ENCODE measurements at places on chromosomes 1 and 21.
A peak's percentile ranks its signal among the peaks of the same experiment; 100 is the strongest.

DNA sequence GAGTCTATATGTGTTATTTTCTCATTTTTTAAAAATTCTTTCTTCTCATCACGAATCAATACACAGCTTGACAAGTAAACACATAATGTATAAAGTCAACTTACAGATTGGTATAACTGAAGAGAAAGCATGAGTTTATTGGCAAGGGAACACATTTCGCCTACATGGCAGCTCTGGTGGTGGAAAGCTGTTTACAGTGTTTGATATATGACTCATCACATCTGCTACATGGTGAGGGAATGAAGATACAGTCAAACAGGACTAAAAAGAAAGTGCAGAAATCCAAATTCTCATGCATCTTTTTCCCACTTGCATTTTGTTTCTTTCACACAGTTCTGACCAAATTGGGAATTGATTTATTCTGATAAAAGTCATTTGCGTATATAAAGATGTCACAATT is 122.2 kb upstream of the ADGRL4 start:
- peak; percentile 24 for DNase-seq

GRCh38 chr1:192153276-192153675 is 5.0 kb upstream of the RGS18 start:
- no peak for DNase-seq

DNA sequence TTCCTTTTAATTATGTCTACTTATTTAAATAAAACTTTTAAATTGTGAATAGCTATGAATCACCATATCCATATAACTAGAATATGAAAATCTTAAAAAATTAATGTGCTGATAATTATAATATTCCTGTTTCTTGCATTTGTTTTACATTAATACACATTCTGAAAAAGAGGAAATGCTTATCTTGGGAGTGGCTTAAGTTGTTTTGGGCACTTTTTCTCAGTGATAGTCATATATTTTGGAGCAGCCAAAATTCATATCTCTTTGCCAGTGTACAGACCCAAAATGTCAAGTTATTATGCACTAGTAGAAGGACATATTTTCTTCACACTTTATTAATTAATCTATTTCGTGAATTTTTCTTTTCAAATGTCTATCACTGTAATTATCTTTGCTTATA is 838.5 kb downstream of the USP25 start:
- no peak for DNase-seq

- no peak for DNase-seq
These were observed 908.9 kb upstream of the ADGRL2 start for GRCh38 chr1:80891871-80892270.

- no peak for DNase-seq
These were observed 254.4 kb downstream of the BRINP2 start for GRCh38 chr1:177425199-177425598.

DNA sequence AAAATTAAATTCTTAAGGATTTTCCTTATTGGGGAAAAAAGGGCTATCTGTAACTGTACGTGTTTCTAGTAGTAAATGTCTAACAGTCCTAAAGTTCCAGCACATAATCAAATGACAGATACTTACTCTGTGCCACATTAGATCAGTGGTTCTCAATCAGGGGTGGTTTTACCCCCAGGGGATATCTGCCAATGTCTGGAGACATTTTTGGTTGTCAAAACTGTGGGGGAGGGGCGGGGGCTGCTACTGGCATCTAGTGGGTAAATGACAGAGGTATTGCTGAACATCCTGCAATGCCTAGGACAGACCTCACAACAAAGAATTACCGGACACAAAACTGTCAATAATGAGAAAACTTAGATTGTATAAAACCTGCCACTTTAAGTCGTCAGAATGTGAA is 33.4 kb upstream of the PTPRC start:
- no peak for DNase-seq

- DNase-seq, result no peak
These were observed 186.8 kb downstream of the LTN1 start for GRCh38 chr21:28805885-28806284.

DNA sequence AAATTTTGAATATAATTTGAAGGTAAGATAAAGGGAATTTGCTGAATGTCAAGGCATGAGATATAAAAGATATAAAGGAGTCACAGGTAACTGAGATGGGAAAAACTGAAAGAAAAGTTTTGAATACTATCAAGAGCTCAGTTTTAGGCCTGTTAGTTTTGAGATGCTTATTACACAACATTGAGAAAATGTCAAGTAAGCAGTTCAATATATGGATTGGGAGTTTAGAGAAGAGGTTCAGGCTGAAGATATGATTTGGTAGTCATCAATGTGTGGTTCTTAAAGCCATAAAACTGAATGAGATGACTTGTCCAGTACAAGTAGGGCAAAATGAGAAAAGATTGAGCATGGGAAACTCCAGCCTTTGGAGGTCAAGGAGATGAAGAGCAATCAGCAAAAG is 4.7 kb upstream of the RNPC3 start:
- DNase-seq, result no peak

GRCh38 chr1:46605232-46605631 is 1.2 kb upstream of the MKNK1 start:
- DNase-seq, result no peak

DNA sequence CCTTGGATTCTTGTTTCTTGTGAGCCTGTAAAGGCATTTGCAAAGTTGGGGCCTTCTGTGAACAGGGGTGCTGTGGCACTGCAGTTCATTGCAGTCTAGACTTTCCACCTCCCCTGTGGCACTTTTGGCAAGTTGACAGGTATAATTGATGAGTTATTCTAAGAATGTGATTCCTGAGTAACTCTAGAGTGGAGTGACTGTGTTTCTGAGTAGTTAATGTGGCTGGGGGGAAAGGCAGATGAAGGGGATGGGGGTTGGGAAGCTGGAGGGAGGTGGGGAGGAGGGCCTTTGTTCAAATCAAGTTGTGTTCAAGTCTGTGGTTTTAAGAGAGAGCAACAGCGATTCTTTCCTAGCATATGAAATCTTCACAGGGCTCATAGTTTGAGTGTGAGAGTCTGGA is 32.9 kb downstream of the PBX1 start:
- no peak for DNase-seq

DNA sequence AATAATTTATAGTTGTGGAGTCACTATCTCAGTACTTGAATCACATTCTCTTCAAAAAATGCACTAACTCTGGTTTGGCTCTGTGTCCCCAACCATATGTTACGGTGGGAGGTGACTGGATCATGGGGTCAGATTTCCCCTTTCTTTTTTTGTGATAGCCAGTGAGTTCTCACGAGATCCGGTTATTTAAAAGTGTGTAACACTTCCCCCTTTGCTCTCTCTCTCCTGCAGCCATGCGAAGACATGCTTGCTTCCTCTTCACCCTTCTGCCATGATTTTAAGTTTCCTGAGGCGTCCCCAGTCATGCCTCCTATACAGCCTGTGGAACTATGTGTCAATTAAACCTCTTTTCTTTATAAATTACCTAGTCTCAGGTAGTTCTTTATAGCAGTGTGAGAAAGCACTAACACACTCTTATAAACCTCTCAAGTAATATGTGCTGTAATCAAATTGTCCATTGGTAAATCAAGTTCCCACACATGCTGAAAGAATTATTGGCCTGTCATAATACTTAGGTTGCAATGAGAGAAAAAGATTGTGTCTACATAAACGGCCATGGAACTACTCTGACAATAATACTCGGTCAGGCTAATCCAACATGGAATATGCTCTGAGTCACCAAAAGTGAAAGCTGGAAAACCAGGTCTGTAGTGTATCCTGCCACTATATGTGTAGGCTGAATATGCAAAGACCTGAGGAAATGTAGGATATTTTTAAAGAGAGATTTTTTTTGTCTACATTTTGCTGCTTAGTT is 107.5 kb downstream of the SLC44A5 start:
- DNase-seq, result no peak

DNA sequence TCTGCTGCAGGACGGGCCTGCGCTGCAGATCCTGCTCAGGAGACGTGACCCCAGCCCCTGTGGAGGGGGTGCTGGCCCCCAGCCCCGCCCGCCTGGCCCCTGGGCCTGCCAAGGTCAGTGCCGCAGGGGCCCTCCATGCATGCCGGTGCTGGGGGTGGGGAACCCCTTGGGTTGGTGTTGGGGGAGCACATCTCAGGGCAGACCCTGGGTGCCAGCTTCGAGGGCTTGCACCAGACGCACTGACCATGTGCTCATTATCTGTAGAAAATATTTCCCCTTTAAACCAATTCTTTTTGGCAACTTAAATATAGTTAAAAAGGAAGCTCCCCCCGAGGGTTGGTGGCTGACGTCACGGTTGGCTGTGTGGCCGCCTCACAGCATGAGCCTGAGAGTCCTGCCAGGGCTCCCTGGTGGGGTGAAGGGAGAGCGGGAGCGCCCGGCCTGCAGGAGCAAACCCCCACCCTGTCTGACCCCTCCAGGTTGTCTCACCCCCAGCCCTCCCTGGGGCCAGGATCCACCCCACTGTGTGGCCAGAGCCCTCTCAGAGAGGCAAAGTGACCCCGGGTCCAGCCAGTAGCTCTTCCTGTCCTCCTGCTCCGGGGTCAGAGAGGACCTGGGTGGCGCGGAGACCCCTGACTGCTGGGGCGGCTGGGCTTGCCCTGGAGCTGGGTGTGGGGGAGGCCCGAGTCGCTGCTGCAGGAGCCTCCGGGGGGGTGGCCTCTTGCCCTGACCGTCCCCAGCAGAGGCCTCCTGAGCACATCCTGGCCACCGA is 5.3 kb upstream of the PFKL start:
- DNase-seq, result no peak

DNA sequence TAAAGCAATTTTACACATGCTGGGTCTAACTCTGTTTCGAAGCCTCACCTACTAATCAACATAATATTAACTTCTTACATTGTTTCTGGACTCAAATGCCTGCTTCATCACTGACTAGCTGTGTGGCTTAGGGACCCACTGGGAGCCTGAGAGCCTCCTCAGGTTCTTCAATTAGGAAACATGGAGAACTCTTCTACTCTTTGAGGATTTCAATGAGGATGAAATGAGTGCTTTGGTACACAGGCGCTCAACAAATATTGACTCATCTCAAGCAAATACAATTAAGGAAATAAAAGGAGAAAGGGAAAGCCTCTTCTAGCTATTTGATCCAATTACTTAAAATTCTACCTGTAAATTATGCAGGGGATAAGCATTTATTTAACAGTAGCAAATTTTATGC is 84.4 kb upstream of the JAK1 start:
- DNase-seq, result peak; percentile 10

DNA sequence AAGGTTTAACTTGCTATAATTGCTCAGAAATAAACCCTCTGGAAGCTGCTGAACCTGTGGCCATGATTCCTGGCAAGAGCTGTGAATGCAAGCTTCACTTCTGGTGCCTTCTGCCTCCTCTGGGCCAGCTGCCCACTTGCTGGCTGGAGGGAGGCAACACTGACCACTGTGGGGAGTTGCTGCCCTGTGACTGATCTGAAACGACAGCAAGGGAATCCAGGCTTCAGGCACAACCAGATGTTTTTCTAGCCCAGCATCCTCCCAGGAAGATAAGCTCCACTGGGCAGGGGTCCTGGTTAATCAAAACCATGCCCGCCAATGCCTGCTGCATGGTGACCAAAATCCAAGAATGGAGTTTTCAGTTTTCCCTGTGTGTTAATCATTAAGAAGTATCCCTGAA is 180.0 kb upstream of the HMGB4 start:
- DNase-seq, result no peak

GRCh38 chr1:100538913-100539835 is 1.2 kb downstream of the GPR88 start:
- no peak for DNase-seq

- no peak for DNase-seq
These were observed 330.0 kb upstream of the PLD5 start for GRCh38 chr1:242854466-242854865.

DNA sequence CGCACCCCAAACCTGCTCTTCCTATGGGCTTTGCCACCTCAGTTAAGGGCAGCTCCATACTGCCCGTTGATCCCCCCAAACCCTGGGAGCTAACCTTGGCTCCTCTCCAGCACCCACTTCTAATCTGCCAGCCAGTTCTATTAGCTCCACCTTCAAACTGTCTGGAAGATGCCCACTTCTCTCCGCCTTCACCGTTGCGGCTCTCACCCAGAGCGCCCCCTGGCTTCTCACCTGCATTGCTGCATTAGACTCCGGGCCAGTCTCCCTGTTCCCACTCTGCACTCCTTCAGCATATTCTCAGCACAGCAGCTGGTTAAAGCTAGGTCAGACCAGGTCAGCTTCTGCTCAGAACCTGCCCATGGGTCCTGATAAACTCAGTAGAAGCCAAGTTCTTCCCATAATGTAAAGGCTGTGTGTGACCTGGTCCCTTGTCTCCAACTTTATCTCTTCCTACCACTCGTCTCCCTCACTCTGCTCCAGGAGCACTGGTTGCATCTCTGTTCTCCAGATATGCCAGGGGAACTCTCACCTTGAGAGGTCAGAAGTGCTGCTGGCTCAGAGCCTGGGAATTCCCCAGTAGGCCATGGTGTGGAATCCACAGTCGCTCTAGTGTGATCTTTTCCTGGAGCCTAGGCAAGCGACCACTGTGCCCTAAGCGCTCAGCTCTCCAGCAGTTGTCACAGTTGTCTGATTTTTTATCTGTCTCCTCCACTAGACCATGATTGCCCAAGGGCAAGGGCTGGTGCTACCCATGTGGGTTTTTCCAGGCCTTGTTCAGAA is 150.3 kb downstream of the HMGB4 start:
- no peak for DNase-seq

GRCh38 chr1:227370533-227371254 is 52.4 kb upstream of the CDC42BPA start:
- no peak for DNase-seq

- no peak for DNase-seq
These were observed 3.8 kb downstream of the BCL9 start for GRCh38 chr1:147545133-147545532.

DNA sequence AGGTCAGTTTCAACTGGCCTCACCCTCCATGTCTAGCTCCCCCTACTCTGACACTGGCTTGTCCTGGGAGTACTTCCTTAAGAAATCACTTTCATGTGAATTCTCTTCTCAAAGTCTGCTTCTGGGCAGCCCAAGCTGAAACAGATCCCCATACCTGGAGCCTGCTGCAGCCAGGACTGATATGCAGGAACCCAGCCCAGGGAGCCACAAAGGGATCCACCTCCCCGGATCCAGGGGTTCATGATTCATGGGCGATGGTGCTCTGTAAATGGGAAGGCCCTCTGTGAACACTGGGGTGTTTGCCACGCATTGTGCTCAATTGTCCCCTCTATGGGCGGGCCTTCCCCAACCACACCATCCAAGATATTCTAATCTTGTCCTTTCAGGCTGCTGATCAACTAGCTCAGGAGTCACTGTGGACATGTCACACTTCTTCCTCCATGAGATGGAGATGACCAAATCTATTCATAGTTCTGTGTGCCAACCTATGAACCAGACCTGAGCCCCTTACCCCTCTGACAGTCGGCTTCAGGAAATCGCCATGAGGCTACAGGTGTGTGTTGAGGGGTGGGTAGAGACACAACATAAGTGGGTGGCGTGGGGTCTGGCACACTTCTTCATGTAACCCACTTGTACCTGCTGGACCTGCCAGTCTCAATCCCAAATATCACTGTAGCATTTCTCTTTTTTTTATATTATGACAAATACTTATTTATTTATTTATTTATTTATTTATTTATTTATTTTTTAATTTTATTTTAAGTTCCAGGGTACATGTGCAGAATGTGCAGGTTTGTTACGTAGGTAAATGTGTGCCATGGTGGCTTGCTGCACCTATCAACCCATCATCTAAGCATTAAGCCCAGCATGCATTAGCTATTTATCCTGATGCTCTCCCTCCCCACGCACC is 41.8 kb downstream of the RUNX3 start:
- DNase-seq, result no peak

Data from SHP77 (cell line).